NCI-H1930 (cell line): ENCODE measurements at places on chromosomes 4 and X.

DNA sequence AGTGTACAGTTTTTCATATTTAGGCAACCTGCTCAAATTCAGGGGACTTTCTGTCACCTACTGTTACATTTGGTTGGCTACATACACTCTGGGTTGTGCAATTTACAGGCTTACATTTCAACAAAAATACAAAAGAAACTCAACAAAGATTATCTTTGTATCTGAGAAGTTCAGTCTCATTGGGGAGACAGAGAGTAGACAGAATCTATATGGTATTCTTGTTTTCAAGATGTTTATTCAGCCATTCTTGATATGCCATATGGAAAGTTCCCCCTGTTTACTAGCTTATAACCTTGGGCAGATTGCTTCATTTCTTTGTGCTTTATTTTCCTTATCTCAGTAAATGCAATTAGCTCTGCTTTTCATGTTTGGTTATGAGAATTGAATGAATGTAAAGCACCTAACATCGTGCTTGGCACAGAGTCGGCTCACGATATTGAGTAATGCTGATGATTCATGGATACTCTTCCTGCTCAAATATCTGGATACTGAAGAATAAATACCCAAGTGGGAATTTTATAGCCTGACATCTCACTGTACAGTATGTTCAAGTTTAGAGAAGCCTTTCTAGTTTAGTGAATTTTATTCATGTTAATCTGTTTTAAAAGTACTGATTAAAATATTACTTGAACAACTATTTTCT, 96.5 kb upstream of the PACRGL start:
- DNase-seq = no peak

- no peak for DNase-seq
These were observed 64.0 kb downstream of the CCNG2 start for GRCh38 chr4:77220828-77221613.

DNA sequence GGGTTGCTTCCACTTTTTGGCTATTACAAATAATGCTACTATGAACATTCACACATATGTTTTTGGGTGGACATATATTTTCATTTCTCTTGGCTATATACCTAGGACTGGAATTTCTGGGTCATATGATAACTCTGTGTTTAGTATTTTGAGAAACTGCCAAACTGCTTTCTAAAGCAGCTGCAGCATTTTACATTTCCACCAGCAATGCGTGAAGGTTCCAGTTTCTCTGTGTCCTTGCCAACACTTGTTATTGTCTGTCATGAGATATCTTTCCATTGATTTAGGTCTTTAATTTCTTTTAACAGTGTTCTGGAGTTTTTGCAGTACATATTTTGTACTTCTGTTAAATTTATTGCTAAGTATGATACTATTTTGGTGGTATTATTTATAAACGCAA, 48.3 kb downstream of the CLCN5 start:
- no peak for DNase-seq

- no peak for DNase-seq
These were observed 1.4 kb downstream of the HAND2 start for GRCh38 chr4:173528378-173529321.

DNA sequence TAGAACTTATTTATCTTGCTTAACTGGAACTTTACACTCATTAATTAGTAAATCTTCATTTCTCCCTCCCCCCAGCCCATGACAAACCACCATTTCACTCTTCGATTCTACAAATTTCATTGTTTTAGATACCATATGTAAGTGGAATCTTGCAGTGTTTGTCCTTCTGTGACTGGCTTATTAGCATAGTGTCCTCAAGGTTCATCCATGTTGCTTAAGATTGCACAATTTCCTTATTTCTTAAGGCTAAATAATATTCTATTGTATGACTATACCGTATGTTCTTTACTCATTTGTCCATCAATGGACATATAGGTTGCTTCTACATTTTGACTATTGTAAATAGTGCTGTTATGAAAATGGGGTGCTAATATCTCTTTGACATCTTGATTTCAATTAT, 24.5 kb upstream of the RNF212 start:
- no peak for DNase-seq
